ENCODE measurements at places on chromosomes 1 and 21.

- DNase-seq: no peak
Measured at GRCh38 chr1:118047006-118047649, 117.6 kb downstream of the WDR3 start.

DNA sequence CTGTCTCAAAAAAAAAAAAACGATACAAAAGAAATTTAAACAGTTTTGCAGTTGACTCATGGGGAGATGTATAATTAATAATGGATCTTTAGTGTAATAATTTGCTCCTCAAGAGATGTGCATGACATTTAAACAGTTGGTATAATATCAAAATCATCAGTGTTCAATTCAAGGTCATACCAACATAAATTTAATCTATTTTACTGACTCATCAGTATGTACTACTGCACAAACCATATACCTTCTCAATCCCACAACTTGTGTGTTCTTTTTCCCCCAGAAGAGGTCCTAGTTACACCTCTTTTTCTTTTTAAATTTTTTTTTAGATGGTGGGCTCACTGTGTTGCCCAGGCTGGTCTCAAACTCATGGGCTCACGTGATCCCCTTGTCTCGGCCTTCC lies 23.6 kb downstream of the CDKN2C start:
- DNase-seq: no peak

GRCh38 chr1:45141247-45142003 lies 65.0 kb downstream of the ZSWIM5 start:
- no peak for DNase-seq

DNA sequence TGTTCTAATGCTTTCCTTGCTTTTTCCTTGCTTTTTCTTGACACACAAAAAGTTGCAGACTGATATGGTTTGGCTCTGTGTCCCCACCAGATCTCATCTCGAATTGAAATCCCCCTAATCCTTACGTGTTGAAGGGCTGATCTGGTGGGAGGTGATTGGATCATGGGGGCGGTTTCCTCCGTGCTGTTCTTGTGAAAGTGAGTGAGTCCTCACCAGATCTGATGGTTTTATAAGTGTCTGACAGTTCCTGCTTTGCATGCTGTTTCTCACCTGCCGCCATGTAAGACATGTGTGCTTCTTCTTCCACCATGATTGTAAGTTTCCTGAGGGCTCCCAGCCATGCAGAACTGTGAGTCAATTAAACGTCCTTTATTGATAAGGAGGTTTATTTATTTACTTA lies 11.3 kb downstream of the SPATA17 start:
- DNase-seq: no peak

- no peak for DNase-seq
Measured at GRCh38 chr1:9292361-9293240, at the start of gene SPSB1. TSS of gene SPSB1 (plus strand) at chr1:9292894. CDS start at chr1:9355892, 62,998 bp downstream.

DNA sequence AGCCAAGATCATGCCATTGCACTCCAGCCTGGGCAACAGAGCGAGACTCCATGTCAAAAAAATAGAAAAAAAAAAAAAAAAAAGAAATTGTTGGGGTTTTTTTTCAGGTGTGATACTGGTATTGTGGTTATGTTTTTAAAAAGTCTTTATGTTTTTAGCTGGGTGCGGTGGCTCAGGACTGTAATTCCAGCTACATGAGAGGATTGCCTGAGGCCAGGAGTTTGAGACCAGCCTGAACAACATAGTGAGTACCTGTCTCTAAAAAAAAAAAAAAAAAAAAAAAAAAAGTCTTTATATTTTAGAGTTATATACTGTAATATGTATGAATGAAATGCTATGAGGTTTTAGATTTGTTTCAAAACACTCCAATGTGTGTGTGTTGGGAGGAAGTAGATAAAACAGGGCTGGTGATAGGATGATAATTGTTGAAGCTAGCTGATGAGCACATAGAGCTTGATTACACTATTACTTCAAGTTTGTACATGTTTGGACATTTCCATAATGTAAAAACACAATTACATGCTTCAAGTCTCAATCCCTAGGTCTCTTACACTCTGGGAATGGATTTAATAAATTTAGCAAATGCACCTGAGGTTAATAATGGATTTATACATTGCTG lies 30.2 kb upstream of the ATP5PO start:
- DNase-seq: no peak

- DNase-seq: no peak
Measured at GRCh38 chr1:229563241-229563640, 4.7 kb upstream of the ABCB10 start.

- no peak for DNase-seq
Measured at GRCh38 chr1:53439337-53440207, 19.6 kb upstream of the DMRTB1 start.

DNA sequence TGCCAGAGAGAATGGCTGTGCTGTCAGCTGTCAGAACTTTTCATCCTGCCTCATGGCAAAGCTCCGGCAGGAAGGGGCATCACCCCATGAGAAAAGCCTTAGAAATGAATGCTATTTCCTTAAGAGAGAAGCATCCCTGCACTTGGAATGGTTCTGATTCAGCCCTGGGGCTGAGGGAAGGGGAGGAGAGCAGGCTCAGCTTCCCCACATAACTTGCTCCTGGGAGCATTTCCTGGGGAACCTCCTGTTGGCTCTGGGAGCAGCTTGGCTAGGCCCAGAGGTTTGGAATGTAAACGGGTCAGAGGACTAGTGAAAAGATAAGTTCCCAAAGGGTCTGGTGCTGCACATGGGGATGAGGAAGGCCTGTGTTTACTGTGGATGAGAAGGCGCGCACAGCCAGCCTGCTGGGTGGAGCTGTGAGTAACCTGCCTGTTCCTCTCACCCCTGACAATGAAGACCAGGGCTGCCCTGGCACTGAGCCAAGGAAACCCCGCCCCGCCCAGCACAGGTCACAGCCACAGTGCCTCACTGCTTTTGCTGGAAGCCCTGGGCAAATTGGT lies 5.0 kb downstream of the PRELP start:
- DNase-seq: no peak
